Cortex of kidney (tissue), 1 donor: ENCODE measurements at places on chromosomes 12 and 14.

DNA sequence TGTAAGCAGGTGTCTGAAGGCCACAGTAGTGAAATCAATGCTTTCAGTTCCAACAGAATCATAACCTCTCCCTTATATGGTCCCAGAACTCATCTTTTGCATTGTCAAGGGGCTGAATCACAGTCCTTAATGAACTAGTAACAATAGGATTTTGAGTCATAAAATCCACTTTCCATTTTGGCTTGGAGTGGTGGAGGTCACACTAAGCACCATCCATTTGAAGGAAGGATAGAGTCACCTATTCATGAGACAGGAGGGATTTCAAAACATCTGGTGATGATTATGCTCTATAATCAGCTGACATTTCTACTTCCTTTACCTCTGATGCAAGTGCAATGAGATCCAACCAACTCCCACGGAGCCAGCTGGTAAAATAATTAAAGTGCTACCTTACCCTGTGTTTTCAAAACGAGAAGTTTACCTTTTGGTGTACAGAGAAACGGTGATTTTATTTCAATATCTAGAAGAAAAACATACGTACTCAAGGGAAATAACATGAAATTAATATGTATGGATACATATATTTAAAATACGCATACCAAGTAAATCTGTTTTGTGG, 59.1 kb downstream of the TMEM132D start:
- no peak for DNase-seq

DNA sequence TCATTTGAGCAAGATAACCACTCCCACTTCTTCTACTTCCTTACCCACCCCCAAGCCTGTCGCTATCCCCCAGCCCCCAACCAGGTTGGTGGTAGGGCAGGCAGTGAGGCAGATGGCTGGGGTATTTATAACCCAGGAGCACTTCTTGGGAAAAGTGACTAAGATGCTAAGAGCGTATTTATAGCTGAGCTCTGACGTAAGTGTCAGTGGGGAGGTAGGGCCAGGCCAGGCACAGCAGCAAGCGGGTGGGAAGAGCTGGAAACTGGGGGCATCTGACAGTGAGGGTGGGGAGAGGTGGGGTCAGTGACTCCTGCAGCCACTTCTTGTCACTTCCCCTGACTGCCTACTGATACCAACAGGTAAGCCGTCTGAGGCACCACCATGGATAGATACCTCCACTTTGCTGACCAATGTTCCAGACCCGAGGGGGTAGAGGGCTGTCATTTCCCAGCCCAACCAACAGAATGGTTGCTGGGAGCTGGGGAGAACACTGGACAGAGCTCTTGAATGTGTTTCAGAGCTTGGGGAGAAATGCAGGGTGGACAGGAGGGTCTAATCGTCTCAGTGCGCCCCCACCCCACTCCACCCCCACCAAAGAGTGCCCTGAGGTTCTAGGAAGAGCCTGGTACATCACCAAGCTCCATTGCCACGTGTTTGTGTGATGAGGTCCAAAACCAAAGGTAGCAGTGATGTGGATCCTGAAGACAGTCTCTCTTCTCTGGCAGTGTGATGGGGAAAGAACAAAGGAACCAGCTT, 2.7 kb upstream of the INHBE start:
- DNase-seq = no peak

- no peak for DNase-seq
Observed at GRCh38 chr14:106436310-106436905, 910.0 kb downstream of the TMEM121 start.

GRCh38 chr12:56677680-56678079, 10.4 kb downstream of the PTGES3 start:
- DNase-seq = no peak

GRCh38 chr14:71362920-71363584, 455.8 kb downstream of the PCNX1 start:
- no peak for DNase-seq

GRCh38 chr14:90201344-90201743, 55.0 kb upstream of the PSMC1 start:
- DNase-seq = no peak

- DNase-seq = no peak
Observed at GRCh38 chr12:50840809-50841487, 1.8 kb upstream of the TMPRSS12 start.

DNA sequence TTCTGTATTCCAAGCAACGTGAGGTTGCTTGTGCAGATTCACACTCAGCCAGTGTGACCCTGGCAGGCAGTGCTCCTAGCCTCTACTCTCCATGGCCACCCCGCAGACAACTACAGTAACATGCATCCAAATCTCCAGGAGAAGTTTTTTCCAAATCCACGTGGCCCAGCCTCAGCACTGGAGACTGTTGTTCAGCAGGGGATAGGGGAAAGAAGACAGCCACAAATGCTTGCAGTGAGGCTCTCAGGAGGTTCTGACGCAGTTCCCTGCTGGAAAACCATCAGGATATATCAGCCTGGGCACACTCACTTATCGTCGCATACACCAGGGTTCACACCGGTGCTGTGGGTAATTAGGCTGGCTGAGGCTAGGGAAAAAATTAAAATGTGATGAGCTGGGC, 16.2 kb downstream of the IQSEC3 start:
- no peak for DNase-seq

GRCh38 chr14:105015905-105016304, 5.0 kb downstream of the CDCA4 start:
- DNase-seq = no peak

GRCh38 chr14:21631084-21631483, 3.7 kb downstream of the OR10G2 start:
- no peak for DNase-seq

GRCh38 chr12:67056329-67056728, 212.8 kb upstream of the CAND1 start:
- DNase-seq = no peak

DNA sequence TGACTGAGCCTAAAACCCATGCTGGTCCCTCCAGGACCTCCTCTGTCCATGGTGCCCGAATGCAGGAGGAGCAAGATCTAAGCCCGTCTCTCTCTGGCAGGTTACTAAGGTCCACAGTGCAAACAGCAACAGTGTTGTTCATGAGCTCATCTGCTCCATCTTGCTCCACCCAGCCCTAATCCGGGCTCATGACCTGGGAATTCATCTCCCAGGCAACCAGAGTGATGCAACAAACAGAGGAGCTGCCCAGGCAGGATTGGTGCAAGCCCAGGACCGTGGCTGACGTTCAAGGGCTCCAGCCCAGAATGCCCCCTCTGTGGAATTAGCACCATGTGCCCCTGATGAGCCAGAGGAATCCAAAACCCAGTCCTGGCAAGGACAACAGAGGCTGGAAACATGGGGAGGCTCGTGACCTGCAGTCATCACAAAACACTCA, 29.9 kb downstream of the HSPB8 start:
- no peak for DNase-seq

DNA sequence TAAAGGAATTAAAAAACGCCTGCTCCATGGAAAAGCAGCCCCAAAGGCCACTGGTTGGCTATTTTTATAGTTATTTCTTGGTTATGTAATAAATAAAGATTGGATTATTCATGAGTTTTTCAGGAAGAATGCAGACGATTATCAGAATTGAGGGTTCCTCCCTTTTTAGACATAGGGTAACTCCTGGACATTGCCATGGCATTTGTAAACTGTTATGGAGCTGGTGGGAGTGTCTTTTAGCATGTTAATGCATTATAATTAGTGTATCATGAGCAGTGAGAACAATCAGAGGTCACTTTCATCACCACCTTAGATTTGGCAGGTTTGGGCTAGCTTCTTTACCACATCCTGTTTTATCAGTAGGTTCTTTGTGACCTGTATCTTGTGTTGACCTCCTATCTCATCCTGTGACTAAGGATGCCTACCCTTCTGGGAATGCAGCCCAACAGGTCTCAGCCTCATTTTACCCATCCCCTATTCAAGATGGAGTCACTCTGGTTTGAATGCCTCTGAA, 728.7 kb downstream of the GALC start:
- DNase-seq = no peak

GRCh38 chr12:49825360-49825970, 2.7 kb downstream of the NCKAP5L start:
- DNase-seq = no peak

GRCh38 chr12:116247377-116247776, 30.1 kb downstream of the MED13L start:
- no peak for DNase-seq

DNA sequence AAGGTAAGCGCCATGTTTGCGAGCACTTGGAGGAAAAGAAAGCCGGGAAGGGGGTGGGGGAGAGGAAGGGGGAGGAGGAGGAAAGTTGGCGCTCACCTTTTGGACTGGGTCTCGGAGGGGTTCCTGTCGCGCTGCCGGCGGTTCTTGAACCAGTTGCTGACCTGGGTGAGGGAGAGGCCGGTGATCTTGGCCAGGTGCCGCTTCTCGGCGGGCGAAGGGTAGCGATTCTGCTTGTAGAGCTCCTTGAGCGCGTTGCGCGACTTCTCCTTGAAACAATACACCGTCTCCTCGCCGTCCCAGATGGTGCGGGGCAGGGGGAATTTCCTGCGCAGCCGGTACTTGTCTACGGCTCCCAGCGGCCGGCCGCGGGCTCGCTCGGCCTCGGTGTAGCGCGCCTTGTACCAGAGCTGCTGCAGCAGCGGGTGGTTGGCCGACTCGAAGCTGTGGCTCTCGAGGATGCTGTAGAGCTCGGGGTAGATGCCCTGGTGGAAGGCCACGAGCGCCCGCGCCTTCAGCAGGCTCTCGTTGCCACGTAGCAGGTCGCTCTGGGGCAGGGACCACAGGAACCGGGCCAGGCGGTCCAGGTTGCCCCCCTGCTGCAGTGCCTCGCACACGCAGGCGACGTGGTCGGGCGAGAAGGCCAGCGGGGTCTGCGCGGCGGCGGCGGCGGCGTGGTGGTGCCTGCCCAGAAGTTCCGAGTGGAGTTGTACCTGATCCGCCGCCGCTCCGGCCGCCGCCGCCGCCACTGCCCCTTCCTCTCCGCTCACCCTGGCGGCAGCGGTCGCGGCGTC, 840 bp downstream of the SIX4 start:
- DNase-seq = no peak

- DNase-seq = no peak
Observed at GRCh38 chr12:57726151-57726883, 12.2 kb downstream of the AGAP2 start.

DNA sequence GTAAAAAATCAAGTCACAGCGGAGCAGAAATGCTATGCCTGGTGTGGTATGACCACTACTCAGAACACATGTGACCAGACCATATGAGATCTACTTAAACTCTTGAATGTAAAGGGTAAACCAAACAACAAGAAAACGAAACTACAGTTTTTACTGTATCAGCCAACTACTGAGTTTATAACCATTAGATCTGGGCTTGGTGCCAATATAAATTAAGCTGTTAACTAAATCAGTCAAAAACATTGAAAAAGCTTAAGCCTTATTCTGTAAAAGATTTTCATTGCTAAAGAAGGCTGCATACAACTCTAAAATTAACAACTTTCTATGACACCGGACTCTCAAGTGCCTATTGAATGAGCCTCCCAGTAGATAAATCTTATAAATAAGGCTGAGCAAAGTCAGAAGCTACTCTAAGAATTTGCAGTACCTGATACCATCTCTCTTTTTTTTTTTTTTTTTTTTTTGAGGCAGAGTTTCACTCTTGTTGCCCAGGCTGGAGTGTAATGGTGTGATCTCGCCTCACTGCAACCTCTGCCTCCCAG, 35.4 kb downstream of the SPTLC2 start:
- no peak for DNase-seq

DNA sequence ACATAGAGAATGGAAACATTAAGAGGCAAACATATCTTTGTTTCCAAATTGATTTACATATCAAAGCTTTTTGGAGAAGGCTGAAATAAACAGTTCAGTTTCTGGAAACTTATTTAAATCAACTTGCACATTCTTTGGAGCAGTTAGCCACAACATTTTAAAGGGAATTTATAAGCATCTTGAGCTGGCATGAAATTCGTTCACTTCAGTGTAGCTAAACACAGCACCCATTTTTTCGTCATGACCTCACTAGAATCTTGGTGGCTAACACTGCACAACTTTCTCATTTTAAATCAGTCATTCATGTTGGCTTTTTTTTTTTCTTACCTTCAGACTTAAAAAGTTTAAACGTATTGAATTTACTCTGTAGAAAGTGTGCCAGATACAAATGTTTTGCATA, 1139.9 kb upstream of the FLRT2 start:
- DNase-seq = no peak

DNA sequence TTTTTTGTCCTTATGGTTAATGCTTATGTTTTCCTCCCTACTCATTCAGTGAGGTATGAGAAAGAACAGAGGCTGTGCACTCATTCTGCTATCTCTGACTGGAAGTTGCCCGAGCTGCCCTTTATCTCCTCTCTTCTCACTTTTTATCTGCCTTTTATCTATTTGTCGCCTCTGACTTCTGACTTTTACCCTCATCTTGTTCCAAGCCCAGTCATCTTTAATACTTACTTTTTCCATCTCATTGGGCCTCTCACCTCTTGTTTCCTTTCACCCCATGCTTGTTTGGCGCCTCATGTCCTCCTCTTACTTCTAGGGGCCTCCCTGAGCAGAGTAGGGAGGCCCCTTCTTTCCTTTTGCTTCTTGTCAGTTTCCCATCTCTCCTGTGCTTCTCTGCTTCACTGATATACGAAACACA, 50.7 kb downstream of the DIP2B start:
- no peak for DNase-seq

DNA sequence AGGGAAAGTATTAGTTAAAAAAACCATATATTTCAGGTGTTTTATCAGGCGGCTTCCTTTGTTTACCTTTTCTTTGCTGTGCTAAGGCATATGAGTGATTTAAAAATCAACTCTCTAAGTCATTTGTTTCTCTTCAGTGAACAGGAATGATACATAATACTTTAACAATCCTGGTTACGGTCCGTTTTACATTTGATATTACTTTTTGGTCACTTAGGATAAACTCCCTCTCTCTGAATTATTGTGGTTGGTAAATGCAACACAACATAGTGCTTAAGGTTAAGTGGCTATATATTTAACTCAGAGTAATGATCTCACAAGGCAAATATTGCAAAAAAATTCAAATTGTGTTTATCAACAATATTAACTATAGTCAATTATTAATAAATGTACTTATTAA, 32.7 kb upstream of the AKAP6 start:
- no peak for DNase-seq

DNA sequence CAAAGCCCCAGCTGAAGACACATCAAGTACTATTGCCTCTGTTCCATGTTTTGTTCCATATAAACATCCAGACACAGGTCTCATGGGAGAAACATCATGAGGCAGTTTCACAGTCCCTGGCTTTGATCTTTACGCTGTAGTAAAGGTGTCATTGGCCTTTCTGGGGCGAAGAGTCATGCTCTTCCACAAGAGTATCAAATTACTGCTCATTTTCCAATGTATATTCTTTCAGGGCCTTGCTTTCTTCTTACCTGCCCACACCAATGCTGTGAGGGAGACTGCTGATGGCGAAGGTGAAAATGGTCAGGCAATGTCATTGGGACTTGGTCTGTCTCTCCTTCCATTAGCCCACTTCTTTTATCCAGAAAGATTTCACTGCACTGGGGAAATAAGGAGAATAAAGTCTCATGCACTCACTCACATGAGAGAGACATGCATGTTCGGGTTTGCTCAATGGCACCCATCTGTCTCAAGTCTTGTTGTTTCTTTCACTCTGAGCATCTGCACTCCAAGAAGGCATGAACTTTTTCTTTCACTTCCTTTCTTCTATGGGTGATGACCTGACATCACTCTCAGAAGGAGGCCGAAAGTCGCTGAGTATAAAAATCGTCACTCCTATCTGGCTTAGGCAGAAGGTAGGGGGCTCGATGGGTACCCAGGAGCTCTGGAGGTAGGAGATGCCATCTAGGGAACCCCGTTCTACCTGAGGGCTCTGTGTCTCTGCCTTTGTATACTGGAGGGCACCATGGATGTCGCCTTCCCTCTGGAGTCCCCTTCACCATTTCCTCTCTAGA, 1.3 kb upstream of the JDP2 start:
- no peak for DNase-seq
